ENCODE measurements at places on chromosomes 1 and 21.

GRCh38 chr1:238468068-238468467 is 577.3 kb upstream of the ZP4 start:
- DNase-seq, result no peak

DNA sequence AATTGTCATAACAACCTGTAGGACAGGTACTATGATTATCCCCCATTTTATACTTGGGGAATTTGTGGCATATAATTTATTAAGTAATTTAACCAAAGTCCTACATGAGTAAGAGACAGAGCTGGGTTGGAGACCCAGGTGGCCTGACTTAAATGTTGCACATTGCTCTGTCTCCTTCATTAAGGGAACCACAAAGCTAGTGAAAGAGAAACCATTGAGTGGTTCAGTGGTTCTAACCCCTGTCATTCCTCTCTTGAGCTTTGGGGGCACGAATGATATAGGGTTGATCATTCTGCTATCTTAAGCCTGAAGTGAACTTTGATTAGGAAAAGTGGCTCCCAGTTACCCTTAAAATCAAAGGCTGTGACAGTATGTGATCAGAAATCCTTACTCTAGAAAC is 5.3 kb upstream of the MAP3K7CL start:
- no peak for DNase-seq

DNA sequence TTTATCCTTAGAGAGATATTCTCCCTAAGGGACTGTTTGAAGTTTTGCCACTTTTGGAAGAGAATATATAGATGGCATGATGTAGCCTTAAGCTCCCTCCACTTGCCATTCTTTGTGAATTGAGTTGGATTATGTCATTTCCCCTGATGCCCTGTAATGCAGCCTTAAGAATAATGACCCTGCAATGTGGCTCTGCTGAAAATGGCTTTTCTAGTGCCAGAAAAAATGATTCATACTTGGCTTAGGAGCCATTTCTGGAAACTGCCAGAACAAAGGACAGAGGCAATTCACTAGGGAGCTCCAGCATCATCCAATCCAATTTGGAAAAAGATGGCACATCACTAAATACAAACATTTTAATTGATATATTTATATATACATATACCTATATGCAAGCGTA is 265.3 kb downstream of the SPATA17 start:
- DNase-seq, result no peak

- DNase-seq, result no peak
These were observed 9.2 kb upstream of the TRAF3IP3 start for GRCh38 chr1:209746451-209747165.

- no peak for DNase-seq
These were observed 78.1 kb upstream of the B3GALT2 start for GRCh38 chr1:193264313-193265065.

- DNase-seq, result no peak
These were observed 213.7 kb downstream of the SDCCAG8 start for GRCh38 chr1:243469497-243469896.

DNA sequence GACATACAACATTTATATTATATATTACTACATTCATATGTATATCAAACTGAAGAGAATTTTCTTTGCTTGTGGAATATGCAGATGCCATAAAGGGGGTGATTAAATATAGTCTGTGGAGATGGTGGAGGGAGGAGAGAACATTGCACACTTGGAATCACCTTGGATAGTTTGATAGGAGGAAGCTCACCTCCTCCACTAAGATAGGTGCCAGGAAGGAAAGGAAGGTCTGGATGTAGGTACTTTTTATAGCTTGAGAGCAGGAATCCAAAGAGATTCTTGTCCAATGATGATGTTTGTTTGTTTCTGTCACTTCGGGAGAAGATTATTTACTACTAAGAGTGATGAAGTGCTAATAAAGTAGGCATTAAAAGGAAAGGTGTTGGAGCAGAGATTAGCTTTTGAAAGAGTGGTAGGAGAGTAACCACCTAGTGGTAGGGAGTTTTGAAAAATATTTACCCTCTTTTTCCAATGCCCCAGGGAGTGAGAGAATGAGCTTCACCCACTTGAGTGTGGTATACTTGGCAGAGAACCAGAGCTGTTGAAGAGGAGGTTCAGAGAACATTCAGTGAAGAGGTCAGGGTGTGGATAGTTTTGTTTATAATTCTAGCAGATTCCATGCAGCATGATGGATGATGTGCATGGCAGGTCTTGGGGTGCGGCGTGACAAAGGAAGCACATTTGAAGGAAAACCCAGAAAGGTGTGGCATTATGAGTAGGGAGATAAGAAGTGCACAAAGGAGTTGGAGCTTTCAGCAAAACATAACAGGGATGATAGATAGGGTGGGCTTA is 145.0 kb downstream of the PATJ start:
- DNase-seq, result no peak

DNA sequence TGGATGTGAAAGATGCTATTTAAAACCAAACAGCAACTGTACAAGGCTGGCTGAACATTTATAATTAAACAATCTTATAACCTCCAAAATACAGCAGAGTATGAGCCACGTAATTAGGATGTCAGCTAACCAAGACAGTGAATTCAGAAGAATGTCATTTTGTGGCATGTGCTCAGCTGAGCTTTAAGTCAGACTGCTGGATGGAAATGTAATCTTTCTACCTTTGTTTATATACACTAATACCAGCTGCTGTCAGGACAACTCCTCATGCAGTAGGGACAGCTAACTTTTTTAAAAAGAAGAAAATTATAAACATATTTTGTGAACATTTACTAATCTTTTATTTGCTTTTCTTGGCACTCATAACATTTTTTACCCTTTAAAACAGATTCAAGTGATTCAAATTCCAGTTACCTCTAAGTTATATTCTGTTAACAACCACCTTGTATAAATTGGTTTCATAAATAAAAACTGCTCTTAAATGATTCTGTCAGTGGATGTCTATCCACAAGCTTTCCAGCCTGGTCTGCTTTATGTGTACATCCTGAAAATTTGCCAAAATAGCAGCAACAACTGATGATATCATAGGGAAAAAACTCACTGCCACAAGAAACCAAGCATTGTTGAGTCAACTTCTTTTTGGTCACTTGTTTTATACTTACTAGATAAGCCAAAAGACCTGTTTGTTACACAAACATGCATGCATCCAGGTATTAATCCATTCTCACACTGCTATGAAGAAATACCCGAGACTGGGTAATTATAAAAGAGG is 36.1 kb downstream of the DPH5 start:
- DNase-seq, result no peak

GRCh38 chr1:227417756-227418480 is 99.6 kb upstream of the CDC42BPA start:
- no peak for DNase-seq
